ENCODE measurements at places on chromosomes 1 and 21.

DNA sequence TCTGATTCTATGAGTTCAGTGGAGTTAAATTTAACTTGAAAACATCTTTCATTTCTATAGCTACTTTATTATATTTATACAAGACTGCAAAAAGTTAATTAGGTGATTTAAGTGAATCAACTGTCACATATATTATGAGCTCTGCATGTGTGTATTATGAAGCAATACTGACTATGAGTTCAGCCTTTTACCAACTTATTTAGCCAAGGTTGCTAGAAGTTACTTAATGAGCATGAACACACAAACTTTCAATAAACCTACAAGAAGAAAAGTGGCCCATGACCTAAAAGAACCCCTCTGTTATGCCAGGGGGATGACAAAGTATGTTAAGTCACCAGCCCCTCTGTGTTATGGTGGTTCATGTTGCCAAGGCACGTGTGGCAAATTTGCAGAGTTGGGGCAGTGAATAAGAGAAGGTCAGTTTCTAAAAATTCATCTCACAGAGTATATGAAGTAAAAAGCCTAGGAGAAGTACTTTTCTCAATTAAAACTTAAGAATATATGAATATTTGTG lies 86.7 kb upstream of the LYPLAL1 start:
- DNase-seq: no peak

DNA sequence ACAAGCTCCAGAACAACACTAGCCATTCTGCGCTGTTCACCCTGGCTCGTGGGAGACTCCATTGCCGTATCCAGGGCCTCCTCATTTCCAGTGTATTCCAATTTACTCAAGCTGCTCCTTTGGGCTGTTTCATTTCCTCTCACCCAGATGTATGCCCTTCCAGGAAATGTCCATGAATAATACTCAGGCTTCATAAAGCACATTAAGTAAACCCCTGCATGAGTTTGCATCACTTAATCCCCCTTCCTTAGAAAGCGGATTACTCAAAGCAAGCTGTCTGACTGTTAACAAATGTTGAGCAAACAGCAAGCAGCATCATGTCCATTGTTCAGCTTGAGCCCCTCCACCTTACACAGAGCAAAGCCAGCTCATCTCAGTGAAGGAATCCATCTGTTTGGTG lies 403.6 kb upstream of the PBX1 start:
- DNase-seq: no peak

GRCh38 chr1:65525266-65526048 lies 105.0 kb downstream of the LEPR start:
- no peak for DNase-seq

DNA sequence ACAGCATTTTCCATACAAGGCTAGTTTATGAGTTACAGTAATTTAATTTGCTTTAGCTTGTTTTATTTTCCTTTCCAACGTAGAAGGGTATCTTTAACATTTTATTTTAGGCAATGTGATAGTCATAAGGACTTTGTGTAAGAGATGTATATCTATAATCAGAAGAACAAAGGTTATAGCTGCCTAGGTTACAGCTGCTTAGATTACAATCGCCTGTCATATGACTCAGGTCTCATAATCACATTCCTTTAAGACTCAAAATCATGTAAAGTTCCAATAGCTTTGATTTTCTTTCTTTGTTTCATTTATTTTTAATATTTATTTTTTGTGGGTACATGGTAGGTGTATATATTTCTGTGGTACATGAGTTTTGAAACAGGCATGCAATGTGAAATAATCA lies 37.8 kb upstream of the COP1 start:
- DNase-seq: no peak

DNA sequence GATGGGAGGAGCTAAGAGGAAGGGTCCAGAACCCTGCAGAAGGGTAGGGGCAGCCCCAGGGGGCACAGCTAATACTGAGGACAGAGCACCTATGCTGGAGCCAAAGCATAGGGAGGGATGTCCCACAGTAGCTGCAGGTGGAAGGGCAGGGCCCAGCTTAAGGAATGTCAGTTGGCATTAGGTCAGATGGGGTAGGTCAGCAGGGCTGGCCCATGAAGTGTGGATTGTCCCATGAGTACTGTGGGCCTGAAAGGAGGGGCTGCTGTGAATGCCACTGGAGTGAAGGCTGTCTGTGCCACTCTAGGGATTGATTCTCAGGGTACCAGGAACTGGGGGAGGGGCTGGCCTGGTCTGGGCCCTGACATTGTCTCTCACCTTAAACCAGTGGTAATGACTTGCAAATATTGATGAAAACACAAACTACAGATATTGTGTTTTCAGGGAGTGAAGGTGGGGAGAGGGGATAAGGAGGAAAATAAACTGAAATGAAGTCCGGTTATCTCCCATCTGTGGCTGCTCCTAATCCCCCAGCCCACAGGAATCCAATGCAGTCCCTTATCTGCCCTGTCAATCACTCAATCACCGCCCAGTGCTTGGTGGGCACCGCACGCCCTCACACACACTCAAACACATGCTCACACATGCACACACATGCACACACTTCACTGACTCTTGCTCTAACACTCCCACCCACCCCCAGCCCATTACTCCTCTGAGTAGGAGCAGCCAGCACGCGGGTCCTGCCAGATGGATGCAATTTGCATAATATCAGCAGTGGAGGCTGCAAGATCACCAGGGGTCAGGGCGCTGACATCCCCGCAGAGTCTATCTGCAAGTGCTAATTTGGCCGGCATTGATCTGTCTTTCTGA lies 27.8 kb downstream of the DMAP1 start:
- DNase-seq: no peak

- no peak for DNase-seq
These were observed 17.7 kb downstream of the PLA2G5 start for GRCh38 chr1:20087668-20088067.

DNA sequence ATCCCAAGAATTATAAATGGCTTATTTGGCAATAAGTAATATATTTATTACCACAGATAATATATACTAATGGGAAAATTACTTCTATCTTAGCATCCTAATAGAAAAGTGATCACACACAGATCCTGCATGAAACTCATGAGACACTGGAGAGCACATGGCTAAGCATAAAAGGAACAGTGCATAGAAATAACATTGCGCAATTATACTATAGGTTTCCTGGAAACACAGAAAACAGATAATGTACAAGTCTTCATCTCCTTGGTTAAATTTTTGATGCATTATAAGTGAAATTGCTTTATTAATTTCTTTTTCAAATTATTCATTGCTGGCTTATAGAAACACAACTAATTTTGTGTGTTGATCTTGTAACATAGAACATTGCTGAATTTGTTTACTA lies 210.4 kb downstream of the USH2A start:
- no peak for DNase-seq

- DNase-seq: peak; percentile 67
These were observed 2.5 kb upstream of the PTGER3 start for GRCh38 chr1:71049951-71050598.

GRCh38 chr1:200479816-200480215 lies 70.0 kb upstream of the ZNF281 start:
- DNase-seq: no peak

DNA sequence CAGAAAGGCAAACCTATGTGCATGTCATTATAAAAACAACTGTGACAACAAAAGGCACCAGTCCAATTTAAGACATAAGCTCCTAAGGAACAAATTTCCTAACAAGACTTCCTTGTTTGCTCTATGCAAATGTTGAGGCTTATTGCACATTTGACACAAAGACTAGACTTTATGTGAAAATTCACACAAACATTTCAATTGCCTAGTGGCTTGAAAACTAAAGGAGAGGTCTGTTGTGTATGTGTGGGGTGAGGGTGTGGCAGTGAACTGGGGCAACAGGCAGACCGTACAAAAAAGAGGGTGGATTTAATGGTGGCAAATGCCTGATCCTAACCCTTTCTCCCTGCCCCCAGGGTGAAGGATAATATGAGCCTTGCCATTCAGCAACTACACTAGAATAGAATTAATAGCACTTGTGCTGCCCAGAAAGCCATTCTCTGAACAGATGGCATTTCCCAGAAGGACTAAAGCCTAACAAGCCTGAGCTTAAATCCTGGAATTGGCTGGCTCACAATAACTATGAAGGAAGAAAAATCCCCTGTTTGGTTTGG lies 73.9 kb downstream of the GLUL start:
- DNase-seq: no peak

DNA sequence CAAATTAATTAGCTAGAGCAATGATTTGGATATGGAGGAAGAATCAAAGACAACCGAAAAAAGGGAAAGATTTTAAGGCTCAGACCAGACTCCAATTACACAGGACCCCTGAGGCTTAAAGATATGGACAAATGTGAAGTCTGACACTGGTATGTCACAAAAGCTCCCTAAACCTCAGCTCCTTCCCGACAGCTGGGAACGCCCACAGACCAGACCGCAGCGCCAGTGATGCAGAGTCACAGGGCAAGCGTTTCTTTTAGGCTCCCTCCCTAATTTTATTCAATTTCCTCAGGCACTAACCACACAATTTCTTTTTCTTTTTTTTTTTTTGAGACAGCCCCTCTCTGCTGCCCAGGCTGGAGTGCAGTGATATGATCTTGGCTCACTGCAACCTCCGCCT lies 40.2 kb downstream of the NID1 start:
- DNase-seq: no peak

GRCh38 chr1:212777151-212777550 lies 14.4 kb downstream of the NSL1 start:
- DNase-seq: no peak

DNA sequence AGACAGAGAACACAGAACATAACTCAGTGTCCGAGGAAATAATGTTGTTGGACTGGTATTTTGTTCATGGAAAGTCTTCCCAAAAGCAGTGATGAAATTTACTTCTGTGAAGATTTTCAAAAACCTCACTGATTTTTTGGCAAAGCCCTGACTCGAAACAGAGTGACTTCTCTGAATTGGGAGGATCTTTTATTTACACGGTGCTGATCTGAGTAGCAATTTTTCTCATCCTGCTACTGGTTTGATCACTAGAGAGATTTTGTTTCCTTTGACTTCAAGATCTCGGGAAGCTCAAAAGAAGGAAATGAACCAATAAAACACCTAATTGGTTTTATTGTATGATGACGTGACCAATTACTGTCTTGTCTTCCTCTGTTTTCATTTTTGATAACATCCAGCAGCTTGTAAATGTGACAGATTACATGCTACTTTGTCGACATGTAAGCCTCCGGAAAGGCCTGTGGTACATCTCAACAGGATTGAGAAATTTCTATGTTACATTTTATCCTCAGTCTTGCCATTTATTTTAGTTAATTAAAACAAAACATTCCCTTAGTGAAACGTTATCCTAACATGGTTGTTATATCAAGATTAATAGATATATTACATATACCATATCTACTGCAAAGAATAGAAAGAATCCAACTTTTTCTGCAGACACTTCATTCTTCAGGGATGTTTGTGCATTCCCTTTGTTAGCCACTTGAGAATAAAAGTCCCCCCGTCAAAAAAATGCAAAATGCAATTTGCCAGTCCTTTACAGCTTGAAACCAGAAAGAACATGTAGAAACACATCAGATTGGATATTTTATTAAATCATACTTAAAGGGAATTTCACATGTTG lies 42.8 kb upstream of the IFI44L start:
- DNase-seq: no peak

DNA sequence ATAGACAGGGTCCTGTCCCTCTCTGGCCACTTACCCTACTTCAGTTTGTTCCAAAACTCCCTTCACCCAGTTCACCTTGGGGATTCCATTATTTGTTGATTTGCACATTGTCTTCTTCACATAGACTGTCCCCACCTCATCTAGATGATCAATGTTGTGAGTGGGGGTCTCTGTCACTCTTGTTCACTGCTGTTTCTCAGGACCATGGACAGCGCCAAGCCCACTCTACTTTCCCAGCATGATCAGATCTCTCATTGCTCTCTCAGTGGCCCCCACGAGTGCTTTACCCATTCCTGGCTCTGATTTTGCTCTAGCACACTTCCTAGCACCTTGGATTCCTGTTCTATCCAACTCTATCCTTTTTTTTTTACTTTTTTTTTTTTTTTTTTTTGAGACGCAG lies 45.4 kb upstream of the IGSF21 start:
- DNase-seq: no peak

GRCh38 chr1:89998306-89998705 lies 3.4 kb downstream of the ZNF326 start:
- DNase-seq: no peak

DNA sequence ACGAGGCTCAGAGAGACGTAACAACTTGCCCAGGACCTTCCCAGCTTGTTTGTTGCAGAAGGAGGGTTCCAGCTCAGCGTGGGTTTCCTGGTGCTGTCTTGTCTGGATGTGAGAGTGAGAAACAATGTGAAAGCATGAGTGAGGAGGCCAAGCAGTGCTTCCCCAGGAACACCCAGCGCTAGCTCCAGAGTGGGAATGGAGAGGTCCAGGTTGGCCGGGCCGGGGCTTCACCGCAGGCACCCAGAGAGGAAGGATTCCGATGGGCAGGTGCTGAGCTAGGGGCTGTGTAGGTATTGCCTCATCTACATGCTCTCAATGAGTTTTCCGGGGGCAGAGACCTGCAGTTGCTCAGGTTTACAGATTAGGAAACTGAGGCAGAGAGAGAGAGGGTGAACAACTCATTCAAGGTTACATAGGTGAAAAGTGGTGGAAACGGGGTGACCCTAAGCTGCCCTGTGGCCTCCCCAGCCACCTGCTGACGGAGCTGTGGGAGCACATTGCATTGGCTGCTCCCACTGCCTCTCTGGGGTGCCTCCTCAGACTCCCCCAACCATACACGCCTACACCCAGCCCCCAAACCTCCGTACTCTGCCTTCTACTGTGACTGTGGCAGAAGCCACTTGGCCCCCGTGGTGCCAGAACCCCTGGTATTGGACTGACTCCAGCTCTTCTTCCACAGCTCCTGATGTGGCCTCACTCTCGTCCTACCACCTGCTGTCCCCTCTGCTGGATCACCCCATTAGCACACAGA lies 51.2 kb downstream of the B3GALT5 start:
- DNase-seq: no peak

DNA sequence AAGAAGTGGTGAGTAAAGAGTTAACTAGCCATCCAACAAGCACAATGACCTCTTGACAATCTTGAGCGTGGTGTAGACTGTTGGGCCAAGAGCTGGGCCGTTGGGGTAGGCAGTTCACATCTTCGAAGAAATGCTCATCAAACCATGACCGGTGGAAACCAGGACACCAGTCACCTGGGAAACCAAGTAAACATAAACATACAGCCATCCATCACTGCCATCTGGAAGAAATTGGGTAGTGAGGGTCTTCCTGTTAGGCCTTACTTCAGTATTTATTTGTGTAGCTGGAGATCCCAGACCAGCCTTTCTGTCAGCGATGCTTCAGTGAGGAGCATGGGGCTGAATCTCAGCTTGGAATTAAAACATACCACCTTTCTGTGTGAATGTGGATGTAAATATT lies 108.1 kb upstream of the HAO2 start:
- no peak for DNase-seq

- no peak for DNase-seq
These were observed 76.4 kb upstream of the DSCAM start for GRCh38 chr21:40923407-40923806.

- no peak for DNase-seq
These were observed 58.3 kb downstream of the MSH4 start for GRCh38 chr1:75855010-75855409.

GRCh38 chr21:25858325-25858724 lies 123.6 kb downstream of the GABPA start:
- DNase-seq: no peak

Data from COR-L47 (cell line).